ENCODE measurements at places on chromosomes 3 and 15.

DNA sequence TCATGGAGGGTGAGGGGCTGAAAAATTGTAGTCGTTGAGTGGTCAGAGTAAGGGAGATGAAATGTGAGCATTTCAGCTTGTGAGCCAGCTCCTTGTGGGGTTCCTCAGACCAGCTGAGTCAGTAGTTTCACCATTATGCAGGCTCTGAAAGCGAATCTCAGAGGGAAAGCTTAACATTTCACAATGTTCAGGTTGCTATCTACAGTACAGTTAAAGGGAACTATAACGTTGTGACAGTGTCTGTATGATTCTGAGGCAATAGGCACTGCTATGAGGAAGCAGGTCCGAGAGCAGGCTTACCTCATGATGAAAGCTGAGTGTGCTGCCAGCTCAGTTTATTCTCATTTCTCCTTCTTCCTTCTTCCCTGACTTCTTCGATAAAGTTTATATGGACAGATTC lies 469.6 kb downstream of the EDEM1 start:
- no peak for DNase-seq

GRCh38 chr3:160163229-160163878 lies 61.9 kb upstream of the C3orf80 start:
- DNase-seq: no peak

GRCh38 chr15:68537097-68537496 lies 41.7 kb upstream of the CORO2B start:
- DNase-seq: no peak

- DNase-seq: no peak
These were observed 452.8 kb downstream of the NAALADL2 start for GRCh38 chr3:175311946-175312345.

- DNase-seq: no peak
These were observed 79.1 kb downstream of the SLC25A26 start for GRCh38 chr3:66299891-66300290.

GRCh38 chr3:113551820-113552219 lies 19.5 kb downstream of the SIDT1 start:
- DNase-seq: no peak

DNA sequence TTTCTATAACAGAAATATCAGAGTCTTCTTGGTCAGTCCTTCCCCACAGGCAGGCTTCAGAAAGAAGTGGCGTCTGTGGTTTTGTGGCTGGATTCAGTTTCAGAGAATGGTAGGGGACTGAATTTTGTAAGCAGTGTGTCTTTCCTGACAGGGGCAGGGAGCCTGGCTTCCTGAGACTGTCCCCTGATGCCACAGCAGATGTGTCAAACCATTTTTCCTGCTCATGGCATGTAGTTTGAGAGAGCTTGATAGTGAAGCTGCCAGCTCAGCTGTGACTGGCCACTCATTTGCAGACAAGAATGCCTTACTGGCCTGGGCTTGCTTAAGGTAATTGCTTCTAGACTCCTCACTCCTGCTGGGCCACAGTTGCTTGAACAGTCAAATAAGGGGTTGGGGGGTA lies 26.4 kb downstream of the LARS2 start:
- no peak for DNase-seq

DNA sequence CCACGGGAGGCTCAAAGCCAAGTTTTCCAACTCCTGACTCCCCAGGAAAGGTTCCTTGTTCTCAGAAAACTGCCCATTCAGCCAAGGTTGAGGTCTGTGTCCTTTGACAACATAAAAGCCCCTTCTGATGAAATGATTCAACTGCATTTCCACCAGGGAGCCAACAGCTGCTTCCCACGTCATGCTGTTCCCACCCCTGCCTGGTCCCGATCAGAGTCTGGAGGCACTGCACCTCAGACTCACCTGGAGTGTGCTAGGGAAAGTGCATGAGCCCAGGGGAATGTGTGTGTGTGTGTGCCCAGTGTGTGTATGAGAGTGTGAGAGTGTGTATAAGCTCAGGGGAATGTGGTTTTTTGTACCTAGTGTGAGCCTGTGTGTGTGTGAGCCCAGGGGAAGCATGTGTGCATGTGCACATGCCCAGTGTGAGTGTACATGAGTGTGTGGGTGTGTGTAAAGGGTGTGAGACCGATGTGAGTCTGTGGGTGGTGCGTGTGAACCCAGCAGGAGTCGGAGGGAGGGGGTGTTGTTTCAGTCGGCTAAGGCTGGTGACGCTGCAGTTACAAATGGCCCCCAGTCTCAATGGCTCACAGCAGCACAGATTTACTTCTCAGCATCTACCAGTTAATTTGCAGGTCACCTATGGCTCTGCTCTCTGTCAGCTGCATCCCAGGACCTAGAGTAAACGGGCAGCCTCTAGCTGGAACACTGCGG lies 20.3 kb upstream of the SLC6A1 start:
- DNase-seq: no peak

- DNase-seq: no peak
These were observed 3.6 kb upstream of the EIF4E3 start for GRCh38 chr3:71728632-71729342.
